Naive thymus-derived CD4-positive, alpha-beta T cell (primary cell): ENCODE measurements at places on chromosomes 16 and 17.

DNA sequence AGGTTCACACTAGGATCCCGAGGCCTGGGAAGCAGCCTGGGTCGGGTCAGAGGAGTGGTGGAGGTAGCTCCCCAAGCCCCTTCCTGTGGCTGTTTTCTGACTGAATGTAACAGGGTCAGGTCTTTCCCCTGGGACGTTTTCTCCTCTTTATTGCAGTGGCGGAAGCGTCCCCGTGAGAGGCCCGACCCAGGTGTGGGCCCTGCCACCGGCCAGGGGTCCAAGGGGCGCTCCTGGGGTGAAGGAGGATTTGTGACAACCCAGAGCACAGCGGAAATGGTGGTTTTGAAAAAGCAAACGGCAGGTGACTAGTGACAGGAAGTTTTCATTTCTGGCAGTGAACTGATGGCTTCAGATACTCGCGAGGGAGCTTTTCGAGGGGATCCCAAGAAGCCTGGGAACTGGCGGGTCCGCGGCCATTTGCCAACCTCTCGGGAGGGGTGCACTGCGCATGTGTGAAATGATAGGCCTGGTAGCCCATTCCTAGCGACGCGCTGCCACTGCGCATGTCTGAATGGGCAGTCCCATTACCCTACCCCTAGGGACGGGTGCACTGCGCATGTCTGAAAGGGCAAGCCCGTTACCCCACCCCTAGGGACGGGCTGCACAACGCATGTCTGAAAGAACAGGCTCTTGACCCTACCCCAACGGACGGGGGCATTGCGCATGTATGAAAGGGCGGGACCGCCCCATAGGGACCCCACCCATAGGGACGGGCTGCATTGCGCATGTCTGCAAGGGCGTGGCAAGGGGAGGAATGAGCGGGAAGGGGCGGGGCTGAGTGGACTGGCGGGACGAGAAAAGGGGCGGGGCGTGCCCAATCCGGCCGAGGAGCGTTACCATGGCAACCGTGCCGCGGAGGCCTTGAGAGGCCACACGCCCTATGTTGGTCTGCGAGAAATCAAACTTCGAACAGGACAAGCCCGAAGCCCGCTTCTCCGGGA is 1747.9 kb downstream of the TP53TG3F start:
- no peaks in the 10 kb centered on the region for H3K4me1 ChIP-seq
- H3K4me3 ChIP-seq, result no peak overlapping the region
- no peak overlapping the region for H3K27ac ChIP-seq
- no peaks in the 10 kb centered on the region for H3K36me3 ChIP-seq

GRCh38 chr17:82882715-82883418 is 43.0 kb upstream of the ZNF750 start:
- peak overlapping the region; percentile 47 for H3K4me3 ChIP-seq
- H3K27ac ChIP-seq, result peak overlapping the region; percentile 75
- peak; percentile 75 for DNase-seq
- no peaks in the 10 kb centered on the region for H3K36me3 ChIP-seq

- no peak for DNase-seq
- peak overlapping the region; percentile 18 for H3K27ac ChIP-seq
- no peaks in the 10 kb centered on the region for H3K27me3 ChIP-seq
- peaks cover 6% of the 10 kb centered on the region for H3K4me1 ChIP-seq
- H3K4me3 ChIP-seq, result no peak overlapping the region
These were observed 21.0 kb downstream of the SNN start for GRCh38 chr16:11689031-11689840.

GRCh38 chr16:68512183-68512582 is 26.9 kb upstream of the ZFP90 start:
- no peak overlapping the region for H3K27ac ChIP-seq
- no peaks in the 10 kb centered on the region for H3K36me3 ChIP-seq
- peaks cover 3% of the 10 kb centered on the region for H3K4me1 ChIP-seq

DNA sequence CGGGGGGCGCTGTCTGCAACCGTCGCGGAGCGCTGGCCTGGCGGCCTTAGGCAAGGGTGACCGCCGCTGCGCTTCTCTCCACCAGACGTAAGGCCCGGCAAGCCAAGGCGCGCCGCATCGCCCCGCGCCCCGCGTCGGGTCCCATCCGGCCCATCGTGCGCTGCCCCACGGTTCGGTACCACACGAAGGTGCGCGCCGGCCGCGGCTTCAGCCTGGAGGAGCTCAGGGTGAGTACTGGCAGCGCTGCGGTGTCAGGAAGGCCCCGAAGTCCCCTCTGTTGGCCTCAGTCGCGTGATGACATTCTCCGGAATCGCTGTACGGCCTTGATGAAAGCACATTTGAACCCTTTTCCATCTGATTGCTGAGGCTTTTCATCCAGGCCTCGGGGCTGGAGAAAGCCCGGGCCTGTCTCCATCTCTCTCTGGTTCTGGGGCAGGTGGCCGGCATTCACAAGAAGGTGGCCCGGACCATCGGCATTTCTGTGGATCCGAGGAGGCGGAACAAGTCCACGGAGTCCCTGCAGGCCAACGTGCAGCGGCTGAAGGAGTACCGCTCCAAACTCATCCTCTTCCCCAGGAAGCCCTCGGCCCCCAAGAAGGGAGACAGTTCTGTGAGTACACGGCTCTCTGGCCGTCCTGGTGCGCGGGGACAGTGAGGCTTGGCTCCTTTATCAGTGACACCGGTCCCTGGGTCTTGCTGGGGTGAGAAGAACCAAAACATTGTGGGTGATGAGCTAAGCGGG is 831 bp downstream of the RPL13 start:
- H3K36me3 ChIP-seq, result peaks cover 26% of the 10 kb centered on the region
- DNase-seq, result peak; percentile 9
- H3K4me1 ChIP-seq, result peaks cover 49% of the 10 kb centered on the region
- H3K27me3 ChIP-seq, result no peaks in the 10 kb centered on the region

DNA sequence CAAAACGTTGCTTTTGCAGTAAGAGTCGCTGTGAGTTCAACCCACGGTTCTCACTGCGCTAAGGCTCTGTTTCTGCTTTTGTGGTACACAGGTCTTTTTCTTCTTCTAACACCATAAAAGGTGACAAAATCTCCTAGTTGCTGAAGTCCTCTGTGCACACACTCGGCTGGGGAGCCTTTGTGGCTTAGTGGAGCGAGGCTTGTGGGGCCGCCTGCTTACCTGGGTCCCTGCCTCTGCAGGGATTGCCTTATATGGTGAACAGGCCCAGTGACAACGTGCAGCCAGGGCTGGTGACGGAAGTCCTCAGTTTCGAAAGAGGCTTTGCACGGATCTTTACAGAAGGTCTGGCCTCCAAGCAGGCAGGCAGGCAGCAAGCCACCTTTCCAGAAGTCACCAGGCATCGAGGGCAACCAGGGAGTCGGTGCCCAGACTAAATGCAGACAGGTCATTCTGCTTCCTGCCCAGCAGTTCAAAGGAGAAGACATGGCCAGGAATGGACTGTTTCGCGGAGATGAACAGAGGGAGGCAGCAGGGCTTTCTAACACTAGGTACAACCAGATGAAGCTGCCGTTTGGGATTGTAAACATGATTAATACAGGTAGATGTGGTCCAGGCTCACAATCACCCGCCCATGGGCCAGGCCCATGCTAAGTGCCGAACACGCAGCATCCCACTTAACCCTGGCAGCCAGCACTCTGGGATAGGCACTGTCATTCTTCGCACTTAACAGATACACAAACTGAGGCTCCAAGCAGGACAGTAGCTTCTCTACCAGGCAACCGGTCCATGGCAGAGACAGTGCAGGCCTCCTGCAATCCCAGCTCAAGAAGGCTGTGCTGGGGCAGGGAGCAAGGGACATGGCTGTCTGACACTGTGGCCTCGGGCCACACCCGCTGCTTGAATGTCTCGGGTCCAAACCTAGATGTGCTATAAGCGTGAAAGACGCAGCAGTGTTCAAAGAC is 10.7 kb upstream of the MEAK7 start:
- no peaks in the 10 kb centered on the region for H3K27me3 ChIP-seq
- peak overlapping the region; percentile 29 for H3K4me3 ChIP-seq
- peak; percentile 85 for DNase-seq
